CD4-positive, alpha-beta T cell (primary cell): ENCODE measurements at places on chromosomes 1 and 21.

DNA sequence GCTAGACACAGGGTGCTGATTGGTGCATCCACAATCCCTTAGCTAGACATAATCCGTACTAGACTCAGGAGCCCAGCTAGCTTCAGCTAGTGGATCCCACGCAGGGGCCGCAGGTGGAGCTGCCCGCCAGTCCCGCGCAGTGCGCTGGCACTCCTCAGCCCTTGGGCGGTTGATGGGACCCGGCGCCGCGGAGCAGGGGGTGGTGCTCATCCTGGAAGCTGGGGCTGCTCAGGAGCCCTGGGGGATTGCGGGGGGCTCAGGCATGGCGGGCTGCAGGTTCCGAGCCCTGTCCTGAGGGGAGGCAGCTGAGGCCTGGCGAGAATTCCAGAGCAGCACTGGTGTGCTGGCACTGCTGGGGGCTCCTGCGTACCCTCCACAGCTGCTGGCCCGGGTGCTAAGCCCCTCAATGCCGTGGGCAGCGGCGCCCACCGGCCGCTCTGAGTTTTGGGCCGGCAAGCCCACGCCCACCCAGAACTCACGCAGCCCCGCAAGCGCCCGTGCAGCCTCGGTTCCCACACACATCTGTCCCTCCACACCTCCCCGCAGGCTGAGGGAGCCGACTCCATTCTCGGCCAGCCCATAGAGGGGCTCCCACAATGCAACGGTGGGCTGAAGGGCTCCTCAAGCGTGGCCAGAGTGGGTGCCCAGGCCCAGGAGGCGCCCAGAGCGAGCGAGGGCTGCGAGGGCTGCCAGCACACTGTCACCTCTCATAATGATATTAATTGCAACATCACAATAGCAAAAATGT lies 87.4 kb downstream of the CRB1 start:
- no peak for DNase-seq

- no peak for DNase-seq
Measured at GRCh38 chr1:175172503-175172902, 20.1 kb downstream of the KIAA0040 start.

DNA sequence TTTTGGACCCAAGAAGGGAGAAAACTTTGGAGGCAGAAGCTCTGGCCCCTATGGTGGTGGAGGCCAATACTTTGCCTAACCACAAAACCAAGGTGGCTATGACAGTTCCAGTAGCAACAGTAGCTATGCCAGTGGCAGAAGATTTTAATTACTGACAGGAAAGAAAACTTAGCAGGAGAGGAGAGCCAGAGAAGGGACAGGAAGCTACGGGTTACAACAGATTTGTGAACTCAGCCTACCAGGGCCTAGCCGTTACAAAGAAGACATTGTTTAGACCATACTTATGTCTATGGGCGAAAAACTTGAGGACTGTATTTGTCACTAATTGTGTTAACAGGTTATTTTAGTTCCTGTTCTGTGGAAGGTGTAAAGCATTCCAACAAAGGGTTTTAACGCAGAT lies 10.4 kb upstream of the ACOT11 start:
- DNase-seq: no peak

DNA sequence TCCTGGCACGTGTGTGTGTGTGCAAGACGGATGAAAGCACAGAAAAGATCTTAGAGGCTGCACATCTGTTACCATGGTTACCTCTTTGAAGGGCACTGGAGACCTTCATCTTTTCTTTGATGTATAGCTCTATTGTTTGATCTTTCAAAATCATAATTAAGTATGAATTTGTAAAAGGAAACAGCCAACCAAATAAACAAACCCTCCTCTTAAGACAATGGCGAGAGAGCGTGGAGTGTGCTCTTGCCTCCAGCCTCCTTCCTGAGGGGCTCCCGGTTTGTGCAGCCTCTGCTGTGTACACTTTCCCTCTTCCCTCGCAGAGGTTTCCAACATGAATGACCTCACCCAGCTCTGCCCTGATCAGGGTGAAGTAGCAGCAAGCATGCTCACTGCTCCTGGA lies 27.9 kb downstream of the CACNA1S start:
- DNase-seq: no peak
